ENCODE measurements at places on chromosomes 16 and 17.

DNA sequence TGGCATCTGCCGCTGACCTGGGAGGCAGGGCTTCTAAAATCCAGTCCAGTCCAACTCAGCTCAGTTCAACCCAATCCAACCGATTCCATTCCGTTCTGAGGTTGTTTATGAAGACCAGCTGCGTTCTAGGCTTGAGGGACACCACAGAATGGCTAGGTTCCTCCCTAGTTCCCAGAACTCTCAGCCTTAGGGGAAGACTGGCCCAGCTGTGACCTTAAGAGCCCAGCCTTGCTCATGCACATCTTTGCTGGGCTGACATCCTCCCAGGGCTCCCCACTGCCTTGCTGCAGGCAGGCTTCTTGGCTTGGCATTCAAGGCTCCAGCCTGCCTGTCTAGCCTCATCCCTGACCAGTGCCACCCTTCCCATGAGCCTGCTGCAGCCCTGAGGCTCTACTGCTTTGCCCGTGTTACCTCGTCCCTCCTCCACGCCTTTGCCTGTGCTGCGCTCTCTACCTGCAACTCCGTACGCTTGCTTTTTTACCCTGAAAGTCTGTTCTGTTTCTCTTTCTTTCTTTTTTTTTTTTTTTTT, 7.9 kb downstream of the SLC12A3 start:
- no peak for DNase-seq

GRCh38 chr17:60167065-60167741, 17.4 kb downstream of the CA4 start:
- no peak for DNase-seq

- no peak for DNase-seq
Measured at GRCh38 chr16:22888791-22889190, 74.8 kb downstream of the HS3ST2 start.

- DNase-seq: no peak
Measured at GRCh38 chr17:33113276-33113990, 121.8 kb downstream of the SPACA3 start.

DNA sequence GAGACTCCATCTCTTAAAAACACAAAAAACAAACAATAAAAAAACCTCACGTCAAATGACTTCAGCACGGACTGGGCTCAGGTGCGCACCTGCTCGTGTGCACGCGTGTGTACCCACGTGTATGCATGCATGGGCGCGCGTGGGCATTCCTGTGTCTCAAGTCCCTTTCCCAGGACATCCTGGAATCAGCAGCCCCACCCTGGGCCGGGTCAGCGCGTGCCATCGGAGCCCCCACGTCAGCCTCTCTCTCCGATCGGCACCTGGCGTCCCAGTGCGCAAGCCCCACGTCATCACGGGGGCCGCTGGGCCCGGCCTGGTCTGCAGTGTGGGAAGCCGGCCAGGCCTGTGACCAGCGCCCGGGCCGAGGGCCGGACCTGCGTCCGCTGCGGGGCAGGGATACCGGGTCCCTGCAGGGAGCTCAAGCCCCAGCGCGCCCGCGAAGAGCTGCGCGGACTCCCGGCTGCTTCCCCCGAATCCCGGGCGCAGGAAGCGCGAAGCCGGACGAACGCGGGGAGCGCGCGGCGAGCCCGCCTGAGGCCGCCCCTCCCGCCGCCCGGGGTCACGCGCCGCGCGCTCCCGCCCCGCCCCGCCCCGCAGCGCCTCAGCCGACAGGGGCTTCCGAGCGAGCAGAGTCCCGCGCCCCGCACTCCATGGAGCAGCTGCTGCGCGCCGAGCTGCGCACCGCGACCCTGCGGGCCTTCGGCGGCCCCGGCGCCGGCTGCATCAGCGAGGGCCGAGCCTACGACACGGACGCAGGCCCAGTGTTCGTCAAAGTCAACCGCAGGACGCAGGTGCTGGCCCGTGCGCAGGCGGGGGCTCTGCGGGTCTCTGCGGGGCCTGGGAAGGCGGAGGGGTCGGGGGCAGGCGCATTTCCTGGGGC, at the start of gene FN3K:
TSS of gene FN3K (plus strand) at position 629 of the 880 bp plus-strand sequence. CDS start at position 651, 22 bp downstream.
- DNase-seq: peak; percentile 45

DNA sequence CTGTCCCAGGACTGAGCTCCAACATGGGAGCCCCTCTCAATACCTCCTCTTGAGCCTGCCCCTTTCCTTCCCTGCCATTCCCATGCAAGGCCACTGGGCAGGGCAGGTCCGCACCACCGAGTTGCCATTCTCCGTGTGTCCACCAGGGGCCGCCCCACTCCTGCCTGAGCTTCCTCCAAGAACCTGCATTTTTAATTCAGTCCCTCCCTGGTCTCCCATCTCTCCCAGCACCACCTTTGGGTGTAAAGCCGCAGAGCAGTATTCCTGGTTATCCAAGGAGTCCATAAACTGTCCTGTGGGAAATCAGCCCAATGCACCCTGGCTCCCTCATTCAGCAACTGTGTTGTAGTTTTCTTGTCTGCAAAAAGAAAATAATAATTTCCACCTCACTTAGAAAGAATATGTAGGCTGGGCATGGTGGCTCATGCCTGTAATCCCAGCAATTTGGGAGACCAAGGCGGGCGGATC, 15.9 kb upstream of the ANKRD40CL start:
- DNase-seq: peak; percentile 87

- no peak for DNase-seq
Measured at GRCh38 chr17:63490329-63490728, 13.5 kb downstream of the ACE start.

Measured in NCI-H526 treated with DMSO at 0.1 percent for 48 hours (cell line).